ENCODE measurements at places on chromosomes 1 and 21.

GRCh38 chr1:207849646-207850045 lies 61.3 kb downstream of the CD34 start:
- no peak for DNase-seq

DNA sequence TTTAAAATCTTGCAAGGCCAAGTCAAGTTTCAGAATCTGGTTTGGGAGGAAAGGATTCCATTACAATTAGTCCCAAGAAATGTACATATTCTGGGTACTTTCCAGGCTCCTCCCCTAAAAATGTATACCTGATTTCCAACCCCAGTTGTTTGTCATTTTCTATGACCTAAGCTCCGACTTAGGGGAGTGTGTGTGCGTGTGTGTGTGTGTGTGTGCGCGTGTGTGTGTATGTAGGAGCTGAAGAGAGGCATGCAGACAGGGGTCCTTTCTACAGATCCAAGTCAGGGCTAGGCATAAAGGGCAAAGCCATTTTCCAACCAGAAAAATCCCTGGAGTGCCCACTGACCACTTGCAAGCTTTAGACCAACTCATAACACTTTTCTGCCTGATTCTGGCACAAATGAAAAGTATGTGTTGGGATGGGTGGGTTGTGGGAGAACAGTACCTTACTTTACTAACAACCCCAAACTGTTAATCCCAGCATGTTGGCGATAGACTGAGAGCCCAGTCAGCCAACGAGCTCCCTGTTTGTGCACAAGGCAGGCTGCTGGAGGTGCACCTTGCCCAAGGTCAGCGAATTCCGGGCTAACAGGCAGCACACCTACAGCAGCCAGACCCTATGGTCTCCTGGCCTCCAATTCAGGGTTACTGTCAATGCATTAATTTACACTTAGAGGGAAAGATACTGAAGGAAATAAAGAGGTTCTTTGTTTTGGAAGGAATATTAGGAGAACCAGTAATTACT lies 1.7 kb downstream of the TRABD2B start:
- DNase-seq, result no peak

GRCh38 chr1:168583571-168583970 lies 7.2 kb downstream of the XCL1 start:
- no peak for DNase-seq

DNA sequence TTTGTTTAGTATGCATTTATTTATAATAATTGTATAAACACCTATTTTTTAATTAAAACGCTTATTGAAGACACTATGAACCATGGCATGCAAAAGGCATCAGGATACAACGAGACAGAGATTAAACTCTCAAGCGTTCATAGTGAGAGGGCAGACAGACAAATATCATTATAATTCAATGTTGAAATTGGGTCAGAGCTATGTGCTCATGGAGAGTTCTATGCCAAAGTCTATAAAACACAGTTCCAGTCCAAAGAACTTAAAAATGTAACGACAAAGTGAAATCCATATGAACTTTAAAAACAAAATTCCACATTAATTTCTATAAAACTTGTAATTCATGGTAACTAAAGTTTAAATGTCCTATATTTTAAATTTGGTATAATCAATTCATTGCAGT lies 724.0 kb downstream of the LTN1 start:
- DNase-seq, result no peak

DNA sequence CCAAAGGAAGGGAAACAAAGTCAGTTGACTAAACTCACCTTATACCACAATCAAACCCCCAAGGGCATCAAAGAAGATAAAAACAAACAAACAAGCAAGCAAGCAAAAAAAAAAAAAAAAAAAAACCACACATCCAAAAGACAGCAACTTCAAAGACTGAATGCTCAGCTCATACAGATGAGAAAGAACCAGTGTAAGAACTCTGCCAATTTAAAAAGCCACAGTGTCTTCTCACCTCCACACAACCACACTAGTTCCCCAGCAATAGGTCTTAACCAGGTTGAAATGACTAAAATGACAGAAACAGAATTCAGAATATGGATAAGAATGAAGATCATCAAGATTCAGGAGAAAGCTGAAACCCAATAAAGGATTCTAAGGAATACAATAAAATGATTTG lies 193.4 kb downstream of the FAF1 start:
- DNase-seq, result no peak

DNA sequence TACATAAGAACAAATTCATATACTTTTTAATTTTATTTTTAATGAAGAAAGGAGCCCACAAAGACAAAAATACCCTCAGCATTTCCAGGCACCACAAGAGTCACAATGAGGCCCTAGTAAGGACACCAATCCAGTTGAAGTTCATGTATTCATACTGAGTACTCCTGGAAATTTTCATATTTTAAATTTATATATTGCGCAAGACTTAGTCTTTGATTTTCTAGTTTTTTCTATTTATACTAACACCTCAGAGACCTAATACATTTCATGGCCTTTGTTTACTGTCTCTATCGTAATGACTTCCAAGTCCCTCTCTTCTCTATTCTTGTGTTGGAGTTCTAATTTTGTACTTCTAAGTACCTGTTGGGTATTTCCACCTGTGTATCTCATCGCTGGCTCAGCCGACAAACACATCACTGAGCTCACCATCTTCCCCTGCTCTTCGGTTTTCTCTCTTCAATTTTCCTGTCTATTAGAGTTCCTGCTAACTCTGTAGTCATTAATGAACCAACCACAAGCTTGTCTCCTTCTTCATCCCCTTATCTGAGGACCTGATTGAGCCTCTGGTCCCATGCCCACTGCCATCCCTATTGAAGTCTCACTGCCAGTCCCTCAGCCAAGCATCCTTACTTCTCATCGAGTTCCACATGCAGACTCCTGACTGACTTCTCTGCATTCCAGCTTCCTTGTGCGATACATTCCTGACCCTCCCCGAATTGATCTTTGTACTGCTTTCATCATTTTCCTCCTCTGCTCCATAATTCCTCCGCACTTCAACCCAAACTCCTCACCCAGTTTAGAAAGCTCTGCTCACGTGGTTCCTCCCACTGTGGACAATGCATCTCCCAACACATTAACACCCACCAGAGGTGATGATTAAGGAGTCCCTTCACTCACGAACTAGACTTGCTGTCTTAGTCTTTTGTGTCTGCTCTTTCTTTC lies 17.3 kb upstream of the IRF2BP2 start:
- no peak for DNase-seq

DNA sequence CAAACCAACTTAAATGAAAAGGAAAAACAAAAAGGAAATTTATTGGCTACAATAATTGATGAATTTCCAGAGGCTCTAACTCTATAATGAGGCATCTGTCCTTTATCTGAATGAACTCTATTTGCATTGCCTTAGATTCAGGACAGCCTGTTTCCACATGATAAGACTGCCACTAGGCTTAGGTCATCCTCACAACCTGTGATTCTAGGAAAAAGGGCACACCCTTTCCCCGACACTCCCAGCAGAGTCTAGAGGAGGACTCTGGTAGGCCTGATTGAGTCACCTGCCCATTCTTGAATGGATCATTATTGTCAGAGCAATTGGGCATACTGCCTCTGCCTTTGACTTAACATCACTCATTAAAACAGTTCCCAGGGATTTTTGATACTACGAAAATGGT lies 262.8 kb downstream of the TPR start:
- no peak for DNase-seq
